Dorsolateral prefrontal cortex (tissue), 122 donors: ENCODE measurements at places on chromosomes 4 and X.

DNA sequence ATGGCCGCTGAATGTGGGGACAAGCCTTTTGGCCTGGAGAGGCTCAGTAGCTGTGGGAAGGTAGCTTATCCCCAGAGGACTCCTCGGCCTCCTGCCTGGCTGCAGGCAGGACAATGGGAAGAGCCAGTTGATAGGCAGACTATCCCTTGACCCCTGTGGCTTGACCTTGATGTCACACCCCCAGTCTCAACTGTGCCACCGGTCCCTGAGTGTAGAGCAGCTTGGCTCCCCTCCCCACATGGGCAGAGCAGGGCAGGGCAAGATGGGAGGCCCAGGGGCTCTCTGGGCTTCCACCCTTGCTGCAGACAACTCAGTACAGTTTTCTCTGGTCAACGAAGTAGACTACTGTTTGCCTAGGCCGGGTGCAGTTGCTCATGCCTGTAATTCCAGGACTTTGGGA is 25.7 kb downstream of the SYAP1 start:
- DNase-seq: no peak

- no peak for DNase-seq
Measured at GRCh38 chr4:66097218-66097617, 426.9 kb upstream of the EPHA5 start.

- DNase-seq: no peak
Measured at GRCh38 chrX:124212622-124213021, 119.8 kb upstream of the TEX13D start.

GRCh38 chr4:1027915-1028238 is 16.5 kb downstream of the FGFRL1 start:
- no peak for DNase-seq
